ENCODE measurements at places on chromosomes 6 and 20.

DNA sequence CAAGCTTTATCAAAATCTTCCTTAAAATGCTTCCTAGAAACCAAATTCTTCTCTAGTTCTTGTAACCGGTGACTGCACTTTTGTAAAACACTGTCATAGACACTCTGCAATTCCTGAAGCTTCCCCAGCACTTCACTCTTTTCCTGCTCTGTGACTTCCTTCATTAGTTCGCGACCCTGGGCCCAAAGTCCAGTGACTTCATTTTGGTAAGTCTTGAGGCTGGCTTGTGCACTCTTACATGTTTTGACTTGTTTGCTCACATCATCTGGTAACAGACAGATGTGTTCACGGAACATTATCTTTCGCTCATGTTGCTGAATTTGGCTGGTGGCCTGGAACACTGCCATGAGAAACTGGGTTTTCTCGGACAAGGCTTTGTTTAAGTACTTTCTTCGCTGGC is 306.2 kb downstream of the SYNE1 start:
- no peak for DNase-seq

DNA sequence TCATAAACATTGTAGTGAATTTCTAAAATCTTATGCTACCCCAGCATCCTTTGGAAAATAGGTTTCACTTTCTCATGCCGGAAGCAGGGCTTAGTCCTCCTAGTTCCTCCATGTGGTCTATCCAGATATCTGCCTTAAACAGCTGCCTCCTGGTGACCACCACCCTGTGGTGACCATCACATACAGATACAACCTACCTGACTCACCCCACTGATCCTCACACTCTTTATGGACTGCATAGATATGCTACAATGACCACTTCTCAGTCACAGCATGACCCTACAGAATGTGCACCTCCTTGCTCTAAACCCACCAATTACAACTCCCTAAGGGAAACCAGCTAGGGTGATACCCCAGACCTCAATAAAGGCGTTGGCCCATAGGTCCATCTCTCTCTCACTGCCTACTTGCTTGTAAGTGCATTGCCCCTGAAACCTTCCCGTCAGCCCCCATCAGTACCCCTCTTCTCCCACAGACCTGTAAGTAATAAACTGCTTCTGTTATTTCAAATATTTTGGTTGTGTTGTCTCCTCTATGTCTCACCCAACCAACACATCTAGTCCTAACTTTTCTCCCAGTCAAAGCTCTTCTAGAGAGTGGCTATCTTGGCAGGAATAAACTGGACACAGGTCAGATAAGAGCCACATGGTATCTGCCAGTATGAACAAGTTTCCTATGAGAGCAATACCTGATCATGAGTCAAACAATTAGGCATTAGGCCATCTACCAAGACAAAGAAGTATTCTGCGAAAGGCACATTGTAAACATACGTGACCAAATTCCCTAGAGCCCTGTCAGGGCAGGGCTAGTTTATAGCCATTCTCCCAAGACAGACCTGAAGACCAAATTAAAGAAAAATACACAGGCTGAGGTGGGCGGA is 39.4 kb upstream of the PLEKHG1 start:
- DNase-seq, result no peak

- DNase-seq, result no peak
Observed at GRCh38 chr20:61355585-61355984, 103.5 kb downstream of the CDH4 start.

- DNase-seq, result no peak
Observed at GRCh38 chr6:6771224-6771945, 182.9 kb downstream of the LY86 start.

DNA sequence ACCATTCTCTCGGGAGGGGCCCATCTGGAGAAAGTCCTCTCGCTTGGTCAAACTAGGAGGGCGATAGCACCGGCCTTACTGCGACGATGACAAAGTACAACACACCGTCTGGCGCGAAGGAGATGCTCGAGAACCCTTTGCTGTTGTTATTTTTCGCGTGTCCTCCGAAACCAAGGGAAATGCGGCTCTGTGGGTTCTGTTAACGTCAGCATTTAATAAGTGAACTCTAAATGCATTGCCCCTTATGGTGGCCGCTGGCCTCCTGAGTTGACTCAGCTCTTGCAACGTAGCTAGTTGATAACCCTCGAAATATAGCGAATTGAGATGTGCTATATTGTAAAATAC is 577 bp upstream of the SCAND1 start:
- DNase-seq, result no peak
